ENCODE measurements at places on chromosomes 1 and 21. TPM values are rescaled to one million over a fixed set of nuclear protein-coding genes. Genes with fewer than 3 reads are reported as not detected.

Gene PCBP3
- 6.9 TPM for total RNA-seq

Gene SPRR1B
- total RNA-seq = not detected

DNA sequence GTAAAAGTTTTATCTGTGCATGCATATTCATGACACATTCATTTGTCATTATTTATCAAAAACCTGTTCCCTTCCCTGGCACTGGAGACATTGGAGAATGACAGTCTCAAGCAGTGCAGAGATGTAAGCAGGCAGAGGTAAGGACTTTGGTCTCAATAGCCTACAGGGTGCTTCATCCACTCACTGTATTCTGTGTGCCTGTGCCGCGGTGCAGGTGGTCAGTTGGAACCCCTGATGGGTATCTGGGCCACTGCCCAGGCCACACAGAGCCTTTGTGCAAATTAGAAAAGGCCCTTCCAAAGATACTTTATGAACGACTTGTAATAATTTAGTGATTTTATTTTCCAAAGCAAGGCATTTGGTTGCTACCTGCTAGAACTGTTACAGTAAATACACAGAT is 44.0 kb downstream of the CDC42 start:
- H3K4me3 ChIP-seq = no peak overlapping the region
- no peak for DNase-seq

GRCh38 chr1:208101661-208102431 is 142.3 kb downstream of the PLXNA2 start:
- no peak overlapping the region for H3K4me3 ChIP-seq
- no peak for DNase-seq
- no peaks in the 10 kb centered on the region for H3K27me3 ChIP-seq
- H3K36me3 ChIP-seq = no peaks in the 10 kb centered on the region
- no peak overlapping the region for H3K27ac ChIP-seq

- no peak for DNase-seq
- H3K4me3 ChIP-seq = no peak overlapping the region
- no peaks in the 10 kb centered on the region for H3K36me3 ChIP-seq
- H3K27ac ChIP-seq = no peak overlapping the region
- H3K27me3 ChIP-seq = no peaks in the 10 kb centered on the region
Observed at GRCh38 chr1:51543858-51544257, 24.8 kb upstream of the EPS15 start.

Measured in activated T-helper 2 cell treated with anti-CD3 and anti-CD28 coated beads, Interferon-gamma antibody, Interleukin-2, Interleukin-4, amounts not matched to agents 10 μg/mL and 5 μg/mL and 100 μg/mL, durations not matched to agents 14 hours and 24 hours and 36 hours (primary cell).